ENCODE measurements at places on chromosomes 2 and 18. TPM values are rescaled to one million over a fixed set of nuclear protein-coding genes. Genes with fewer than 3 reads are reported as not detected.

The CABYR gene
- total RNA-seq, result 1.3 TPM

GRCh38 chr2:144481666-144482065, 38.3 kb downstream of the ZEB2 start:
- no peak for DNase-seq

GRCh38 chr2:197969391-197969893, 165.0 kb downstream of the PLCL1 start:
- no peak for DNase-seq

The ELOA2 gene
- total RNA-seq, result not detected

DNA sequence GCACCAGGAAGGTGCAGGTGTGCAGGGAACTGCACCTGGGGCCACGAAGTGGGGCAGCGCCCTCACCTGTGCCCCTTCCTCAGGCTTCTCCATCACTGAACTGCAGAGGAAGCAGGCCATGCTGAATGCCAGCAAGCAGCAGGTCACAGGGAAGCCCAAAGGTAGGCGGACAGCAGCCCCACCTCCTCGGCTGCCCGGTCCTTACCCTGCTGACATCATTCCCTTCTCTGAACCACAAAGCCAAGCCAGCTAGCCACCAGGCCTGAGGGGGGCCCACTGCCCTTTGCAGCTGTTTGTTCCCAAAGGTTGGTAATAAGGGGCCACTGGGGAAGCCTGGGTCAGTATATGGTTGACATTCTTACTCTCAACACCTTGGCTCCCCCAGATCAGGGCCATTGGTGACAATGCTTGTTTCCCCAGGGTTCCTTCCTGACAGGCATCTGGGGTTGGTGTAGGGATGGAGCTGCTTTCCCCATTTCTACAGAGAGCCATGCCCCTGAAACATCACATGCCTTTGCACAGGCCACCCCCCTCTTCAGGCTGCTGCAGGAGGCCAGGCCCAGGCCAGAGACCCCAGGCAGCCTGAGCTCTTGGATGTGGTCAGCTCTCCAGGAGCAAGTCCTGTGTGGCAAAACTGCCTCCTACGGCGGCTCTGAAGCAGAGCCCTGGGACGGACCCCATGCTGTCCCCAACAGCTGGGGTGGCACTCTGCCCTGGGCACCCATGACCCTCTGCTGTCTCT, 47.8 kb downstream of the FAM168B start:
- DNase-seq, result no peak

The CDH2 gene
- 25.7 TPM for total RNA-seq

DNA sequence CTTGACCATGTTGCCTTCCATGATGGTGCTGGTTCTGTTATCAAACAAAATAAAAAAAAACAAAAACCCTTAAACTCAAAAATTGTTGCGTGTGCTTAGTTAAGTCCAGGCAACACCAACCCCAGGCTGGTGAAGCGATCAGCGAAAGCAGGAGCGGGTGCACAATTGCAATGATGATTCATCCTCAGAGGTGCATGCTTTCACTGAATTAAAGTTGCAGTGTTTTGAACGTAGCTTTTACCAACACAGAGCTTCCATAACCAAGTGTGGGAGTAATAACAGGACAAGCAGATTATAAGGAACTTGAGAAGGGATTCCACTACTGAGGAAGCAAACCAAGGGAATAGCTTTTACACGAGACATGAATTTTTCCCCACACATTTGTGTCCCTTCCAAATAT, 39.7 kb upstream of the RAPH1 start:
- DNase-seq, result no peak

The POTEI gene
- total RNA-seq, result not detected

- no peak for DNase-seq
These were observed 269.0 kb downstream of the CDCA7 start for GRCh38 chr2:173623438-173624319.

- DNase-seq, result no peak
These were observed 104.2 kb upstream of the TTC27 start for GRCh38 chr2:32523686-32524085.

The EGR4 gene
- total RNA-seq, result not detected

- no peak for DNase-seq
These were observed 83.5 kb downstream of the PRKCE start for GRCh38 chr2:45734952-45735351.

The ST8SIA5 gene
- 0.03 TPM for total RNA-seq

GRCh38 chr2:231295363-231295655, 96.9 kb downstream of the ARMC9 start:
- DNase-seq, result no peak

DNA sequence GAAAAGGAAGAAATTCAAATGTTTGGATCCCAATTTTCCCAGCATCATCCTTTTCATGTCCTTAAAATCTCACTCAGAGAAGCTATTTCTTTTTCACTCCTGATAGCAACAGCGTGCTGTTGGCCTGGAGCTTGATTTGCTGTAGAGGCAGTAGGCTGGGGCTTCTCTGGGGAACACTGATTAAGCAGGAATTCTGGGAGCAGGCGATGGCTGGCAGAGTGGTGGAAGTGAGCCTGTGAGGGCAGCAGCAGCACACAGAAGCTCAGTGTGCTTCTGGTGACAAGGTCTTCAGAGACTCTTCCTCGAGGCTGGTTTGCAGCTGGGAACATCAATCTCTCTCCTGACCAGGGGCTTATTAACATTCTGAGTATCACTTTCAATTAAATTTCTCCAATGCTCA, 284.6 kb downstream of the DPP10 start:
- DNase-seq, result no peak

GRCh38 chr18:79819968-79820351, 22.2 kb downstream of the KCNG2 start:
- peak; percentile 85 for DNase-seq
